ENCODE measurements at places on chromosomes 2 and 18.

- no peak for DNase-seq
Measured at GRCh38 chr2:124692707-124693106, 667.6 kb downstream of the CNTNAP5 start.

GRCh38 chr18:38796762-38797161, 1231.2 kb upstream of the CELF4 start:
- DNase-seq, result no peak

GRCh38 chr18:48805826-48806535, 144.8 kb downstream of the SMAD7 start:
- DNase-seq, result no peak

DNA sequence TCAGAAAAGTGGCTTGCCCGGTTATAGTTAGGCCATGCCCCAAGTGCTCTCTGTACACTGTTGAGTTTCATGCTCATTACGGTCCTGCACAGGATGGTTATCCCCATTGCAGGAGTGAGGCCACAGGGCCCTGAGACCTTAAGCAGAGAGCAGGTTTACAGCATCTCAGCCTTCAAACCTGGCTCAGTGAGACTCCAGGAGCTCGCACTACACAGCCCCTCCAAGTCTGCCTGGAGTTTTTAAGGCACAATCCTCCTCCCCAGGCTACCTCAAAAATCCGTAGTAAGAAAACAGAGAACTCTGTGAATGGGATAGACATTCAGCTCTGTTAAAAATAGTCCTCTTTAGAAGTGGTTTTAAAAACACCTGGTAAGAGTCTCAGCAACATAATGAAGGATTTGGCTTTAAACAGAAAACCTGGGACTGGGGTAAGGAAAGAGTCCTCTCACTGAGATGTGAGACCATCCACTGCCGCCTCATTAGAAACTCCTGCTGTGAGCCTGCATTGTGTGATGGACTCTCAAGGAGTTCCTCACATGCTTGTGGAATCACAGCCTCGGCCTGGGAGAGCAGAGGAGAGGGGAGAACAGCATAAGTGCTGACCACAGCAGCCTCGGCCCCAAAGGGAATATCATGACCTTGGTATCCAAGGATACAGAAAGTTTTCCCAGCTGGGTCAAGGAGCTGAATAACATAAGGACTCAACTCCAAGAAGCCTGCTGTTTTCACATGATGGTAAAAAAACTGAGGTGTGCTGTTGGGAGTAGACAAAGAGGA, 214.8 kb downstream of the ATAD2B start:
- DNase-seq, result no peak

- DNase-seq, result no peak
Measured at GRCh38 chr2:52897511-52898044, 870.0 kb upstream of the CHAC2 start.

- DNase-seq, result no peak
Measured at GRCh38 chr2:69961496-69961895, at the start of gene ASPRV1. Gene ASPRV1 (minus strand): TSS chr2:69961631. CDS start chr2:69961436, 195 bp downstream.

GRCh38 chr18:36114251-36114650, 14.9 kb downstream of the SLC39A6 start:
- no peak for DNase-seq

DNA sequence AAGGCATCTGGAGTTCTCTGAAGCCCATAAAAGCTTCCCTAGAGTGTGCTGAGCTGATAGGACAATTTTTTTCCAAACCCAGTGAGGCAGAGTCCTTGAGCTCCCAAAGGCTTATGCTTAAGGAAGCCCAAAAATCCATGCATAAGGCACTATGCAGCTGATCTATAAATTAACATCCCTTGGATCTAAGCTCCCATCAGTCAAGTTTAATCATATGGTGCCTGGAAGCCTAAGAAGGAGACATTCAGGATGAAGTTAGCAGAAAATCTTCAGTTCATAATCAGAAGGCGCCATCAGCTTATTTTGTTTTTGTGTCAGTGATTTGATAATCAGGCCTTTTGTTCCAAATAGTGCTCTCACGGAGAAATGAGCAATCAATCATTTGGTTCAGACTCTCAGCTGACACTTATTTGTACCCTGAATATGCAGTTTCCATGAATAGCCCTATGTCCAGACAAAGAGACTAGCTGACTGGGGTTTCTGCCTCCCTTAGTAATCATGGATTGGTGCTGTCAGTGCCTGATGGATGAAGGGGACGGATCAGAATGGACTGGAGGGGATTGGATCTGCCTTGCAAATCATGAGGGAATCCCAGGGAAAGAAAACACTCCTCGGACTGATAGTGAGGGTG, 464.8 kb upstream of the RGPD4 start:
- no peak for DNase-seq

DNA sequence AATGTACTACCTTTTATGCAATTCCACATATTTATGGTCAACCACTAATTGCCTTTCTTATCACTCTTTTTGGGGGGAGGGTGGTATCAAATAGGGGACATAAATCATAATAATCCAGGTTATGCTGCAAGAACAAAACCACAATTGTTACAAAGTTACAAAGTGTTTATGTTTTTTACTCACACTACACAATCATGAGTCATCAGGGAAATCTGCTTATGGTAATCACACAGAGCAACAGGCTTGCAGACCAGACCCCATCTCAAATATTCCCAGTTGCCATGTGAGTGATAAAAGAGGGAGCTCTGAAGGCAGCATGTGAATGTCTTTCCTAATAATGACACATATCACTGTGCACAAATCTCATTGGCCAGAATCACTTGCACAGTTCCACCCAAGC, 304.7 kb upstream of the TMEFF2 start:
- no peak for DNase-seq

- no peak for DNase-seq
Measured at GRCh38 chr2:100470898-100471514, 724 bp downstream of the NMS start.

DNA sequence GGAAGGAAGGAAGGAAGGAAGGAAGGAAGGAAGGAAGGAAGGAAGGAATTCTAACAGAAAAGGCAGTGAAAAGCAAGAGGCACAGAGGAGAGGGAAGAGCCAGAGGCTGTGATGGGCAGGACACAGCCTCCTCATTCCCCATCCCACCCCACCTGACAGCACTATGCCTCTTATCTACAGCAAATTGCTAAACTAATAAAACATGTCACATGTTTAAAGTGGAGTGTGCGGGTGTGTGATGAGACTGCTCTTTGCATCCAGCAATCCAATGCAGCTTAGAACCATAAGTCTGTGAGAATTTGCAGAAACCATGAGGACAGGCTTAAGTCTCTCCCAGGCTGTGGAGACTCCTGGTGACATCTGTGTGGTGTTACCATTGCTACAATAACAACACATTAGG, 108.4 kb upstream of the ALK start:
- DNase-seq, result no peak

GRCh38 chr2:227194219-227194618, 29.8 kb downstream of the COL4A3 start:
- DNase-seq, result no peak

DNA sequence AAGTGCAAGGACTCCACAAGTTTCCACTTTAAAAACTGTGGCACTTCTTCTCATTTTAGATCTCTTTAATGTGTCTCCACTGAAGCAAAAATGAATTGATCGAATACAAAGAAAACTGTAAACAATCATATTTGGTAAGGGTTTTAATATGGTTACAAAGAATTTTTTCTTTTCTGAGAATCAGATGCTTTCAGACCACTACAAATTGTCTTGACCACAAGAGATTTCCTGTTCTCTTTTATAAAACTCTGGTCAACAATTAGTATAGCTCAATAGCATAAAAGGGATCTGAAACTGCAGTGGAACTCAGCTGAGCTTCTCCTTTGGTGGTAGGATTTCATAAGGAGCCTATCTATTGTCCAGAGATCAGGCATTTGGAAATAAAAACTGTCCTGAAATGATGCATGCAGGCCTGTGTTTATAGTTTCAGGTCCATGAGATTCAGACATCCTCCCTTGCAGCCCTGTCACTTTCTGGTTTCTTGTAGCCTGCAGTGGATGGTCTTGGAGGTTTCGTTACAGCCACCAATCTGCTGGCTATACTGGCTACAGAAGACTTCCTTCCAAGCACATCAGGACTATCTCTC, 120.0 kb downstream of the DOCK10 start:
- DNase-seq, result peak; percentile 59

DNA sequence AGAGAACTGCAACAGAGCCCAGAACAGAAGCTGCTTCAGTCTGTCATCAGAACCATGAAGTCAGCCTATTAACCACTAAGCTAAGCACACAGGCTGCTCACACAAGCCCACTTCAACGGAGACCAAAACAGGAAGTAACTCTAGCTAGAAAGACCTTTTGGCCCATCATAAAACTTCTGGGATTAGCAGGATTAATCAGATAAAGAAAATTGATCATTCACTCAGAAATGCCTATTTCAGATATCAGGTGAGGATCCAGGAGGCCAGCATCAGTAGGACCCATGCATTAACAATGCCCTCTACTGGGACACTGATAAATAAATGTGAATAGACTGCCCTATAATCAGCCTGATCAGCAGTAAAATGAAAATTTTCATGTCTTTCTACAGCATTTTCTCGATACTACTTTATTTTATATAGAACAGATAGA, 101.4 kb downstream of the WDPCP start:
- DNase-seq, result peak; percentile 21

GRCh38 chr2:11744631-11745394, 1.6 kb upstream of the LPIN1 start:
- DNase-seq, result peak; percentile 39

DNA sequence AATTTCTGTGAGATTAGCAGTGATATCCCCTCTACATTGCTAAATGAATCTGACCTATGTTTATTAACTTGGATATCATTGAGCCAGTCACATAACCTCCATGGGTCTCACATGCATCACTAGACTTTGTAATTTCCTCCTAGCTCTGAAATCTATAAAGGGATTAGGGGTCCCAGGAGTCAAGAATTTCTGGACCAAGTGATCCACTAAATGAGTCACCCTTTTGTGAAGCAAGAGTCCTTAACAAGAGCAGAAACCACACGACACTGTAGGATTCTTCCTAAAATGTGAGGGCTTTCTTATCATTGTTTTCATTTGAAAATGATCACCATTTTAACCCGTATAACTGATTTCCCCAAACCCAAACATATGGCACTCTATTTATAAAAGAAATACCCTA, 90.3 kb downstream of the DHRS9 start:
- DNase-seq, result no peak

GRCh38 chr2:224640679-224641078, 55.5 kb upstream of the CUL3 start:
- DNase-seq, result no peak

DNA sequence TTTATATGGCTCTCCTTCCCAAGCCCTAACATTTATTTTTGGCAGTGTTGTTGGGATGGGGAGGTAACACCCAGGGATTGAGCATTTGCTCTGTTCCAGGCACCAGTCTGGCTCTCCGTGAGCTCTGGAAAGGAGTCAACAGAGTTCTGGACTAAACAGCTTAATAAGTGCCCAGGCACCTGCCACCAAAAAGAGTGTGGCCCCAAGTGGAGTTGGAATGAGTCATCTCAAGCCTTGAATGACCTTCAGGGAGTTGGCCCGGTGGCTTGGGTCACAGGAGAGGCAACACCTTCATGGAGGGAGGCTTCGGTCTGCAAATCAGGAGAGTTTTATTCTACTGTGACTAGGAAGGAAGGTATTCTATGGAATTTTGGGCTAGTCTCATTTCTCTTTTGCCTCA, 203.2 kb downstream of the DLGAP1 start:
- DNase-seq, result no peak

- DNase-seq, result no peak
Measured at GRCh38 chr2:202510911-202511310, 123.9 kb upstream of the FAM117B start.

DNA sequence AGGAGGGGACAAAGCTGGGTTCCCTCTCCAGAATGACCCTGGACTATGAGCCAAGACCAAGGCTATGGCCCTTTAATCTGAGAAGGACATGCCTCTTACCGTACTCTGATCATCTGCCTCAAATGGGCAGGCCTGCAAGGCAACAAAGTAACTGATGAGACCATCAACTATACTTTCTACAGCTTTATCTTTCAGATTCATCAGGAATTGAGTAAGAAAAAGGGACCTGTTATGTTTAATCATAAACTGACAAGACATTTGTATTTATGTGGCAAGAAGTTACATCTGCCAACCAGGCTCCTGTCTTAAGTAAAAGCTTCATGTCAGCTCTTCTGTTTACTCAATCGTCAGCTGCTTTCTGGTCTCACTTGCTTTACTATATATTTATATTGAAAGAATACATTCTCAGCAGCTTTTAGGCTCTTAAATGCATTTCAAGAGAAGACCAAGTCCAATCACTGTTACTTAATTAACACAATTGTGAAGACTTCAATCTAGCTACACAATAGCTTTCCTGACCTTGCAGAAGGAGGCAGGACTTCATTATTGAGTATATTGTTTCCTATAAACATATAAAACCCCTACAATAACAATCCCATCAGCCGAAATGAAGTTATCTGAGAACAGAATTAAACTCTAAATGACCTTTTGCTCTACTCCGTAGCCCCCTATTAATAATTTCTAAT, 163.8 kb downstream of the ETAA1 start:
- no peak for DNase-seq

GRCh38 chr2:38254796-38255195, 122.3 kb downstream of the ATL2 start:
- DNase-seq, result no peak

DNA sequence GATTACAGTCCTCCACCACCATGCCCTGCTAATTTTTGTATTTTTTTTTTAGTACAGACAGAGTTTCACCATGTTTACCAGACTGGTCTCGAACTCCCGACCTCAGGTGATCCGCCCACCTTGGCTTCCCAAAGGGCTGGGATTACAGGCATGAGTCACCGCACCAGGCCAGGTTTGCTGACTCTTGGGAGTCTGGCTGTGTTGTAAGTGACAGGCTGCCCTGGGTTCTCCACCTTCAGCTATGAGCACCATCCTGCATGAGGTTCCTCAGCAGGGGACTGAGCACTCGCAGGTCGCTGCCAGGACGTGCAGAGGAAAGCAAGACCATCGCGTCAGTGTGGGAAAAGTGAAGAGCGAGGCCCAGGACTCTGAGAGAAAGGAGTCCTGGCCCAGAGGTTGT, 112.6 kb upstream of the NDUFV2 start:
- no peak for DNase-seq

GRCh38 chr18:41630232-41630886, 324.7 kb upstream of the PIK3C3 start:
- no peak for DNase-seq

GRCh38 chr2:12828980-12829379, 112.2 kb downstream of the TRIB2 start:
- DNase-seq, result no peak

DNA sequence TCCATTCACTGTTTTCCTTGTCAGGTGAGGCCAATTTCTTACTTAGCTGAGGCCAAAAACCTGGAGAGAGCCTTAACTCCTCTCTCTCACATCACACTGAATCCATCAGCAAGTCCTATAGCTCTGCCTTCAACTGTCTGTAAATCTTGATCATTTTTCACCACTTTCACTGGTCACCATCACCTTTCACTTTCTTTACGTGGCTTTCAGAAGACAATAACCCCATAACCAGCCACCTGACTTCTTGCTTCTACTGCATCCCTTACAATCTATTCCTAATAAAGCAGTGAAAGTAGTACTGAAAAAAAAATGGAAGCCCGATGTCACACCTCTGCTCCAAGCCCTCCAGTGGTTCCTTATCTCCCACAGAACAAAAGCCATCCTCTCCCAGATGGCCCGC, 7.7 kb downstream of the LOXL3 start:
- DNase-seq, result no peak

- DNase-seq, result no peak
Measured at GRCh38 chr2:204706939-204707338, 161.7 kb downstream of the PARD3B start.

- no peak for DNase-seq
Measured at GRCh38 chr2:121137571-121137970, 147.4 kb downstream of the TFCP2L1 start.

GRCh38 chr2:218754201-218754600, 27.7 kb upstream of the CYP27A1 start:
- no peak for DNase-seq
